ENCODE measurements at places on chromosomes 4 and X.

DNA sequence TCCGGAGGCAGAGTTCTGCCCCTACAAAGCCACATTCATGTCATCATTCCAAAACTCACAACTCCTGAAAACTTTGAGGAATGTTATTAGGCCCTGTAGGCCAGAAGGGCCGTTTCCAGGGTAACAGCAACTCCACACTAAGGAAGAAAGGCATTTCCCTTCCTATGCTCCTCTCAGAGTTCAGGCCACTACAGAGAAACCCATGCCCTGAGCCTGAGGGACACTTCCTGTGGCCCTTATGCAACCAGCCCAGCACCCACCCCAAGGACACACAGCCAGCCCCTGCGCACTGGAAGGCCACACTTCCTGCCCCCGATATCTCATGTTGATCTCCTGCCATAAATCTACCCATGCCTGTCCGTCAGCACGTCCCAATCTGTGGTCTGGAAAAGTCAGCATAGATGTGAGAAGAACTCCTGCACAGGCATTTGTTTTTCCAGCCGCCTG is 289.3 kb downstream of the BCOR start:
- DNase-seq, result no peak

- no peak for DNase-seq
Measured at GRCh38 chr4:8461086-8461485, 20.5 kb downstream of the TRMT44 start.

DNA sequence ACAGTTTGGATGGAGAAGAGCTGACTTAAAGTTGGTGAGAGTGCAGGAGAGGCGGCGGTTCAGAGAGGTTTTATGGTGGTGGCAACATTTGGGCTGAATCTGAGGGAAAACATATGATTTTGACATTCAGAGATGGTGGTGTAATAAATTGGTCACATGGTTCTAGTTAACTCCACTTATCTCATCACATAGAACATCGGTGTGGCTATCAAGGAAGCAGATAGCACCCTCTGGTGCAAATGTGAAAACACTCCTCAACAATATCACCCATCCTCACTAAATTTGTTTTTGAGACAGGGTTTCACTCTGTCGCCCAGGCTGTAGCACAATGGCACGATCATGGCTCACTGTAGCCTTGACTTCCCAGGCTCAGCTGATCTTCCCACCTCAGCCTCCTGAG is 28.8 kb downstream of the SUPT20HL2 start:
- DNase-seq, result no peak

- DNase-seq, result no peak
Measured at GRCh38 chr4:40628888-40629287, 776 bp downstream of the RBM47 start.

- DNase-seq, result no peak
Measured at GRCh38 chrX:29652484-29652883, 562.9 kb upstream of the MAGEB2 start.

GRCh38 chrX:42432552-42432951 is 345.4 kb downstream of the PPP1R2C start:
- no peak for DNase-seq

- DNase-seq, result no peak
Measured at GRCh38 chr4:12884846-12885796, 599.0 kb downstream of the RAB28 start.

- no peak for DNase-seq
Measured at GRCh38 chr4:122017296-122017695, 65.4 kb upstream of the TRPC3 start.

DNA sequence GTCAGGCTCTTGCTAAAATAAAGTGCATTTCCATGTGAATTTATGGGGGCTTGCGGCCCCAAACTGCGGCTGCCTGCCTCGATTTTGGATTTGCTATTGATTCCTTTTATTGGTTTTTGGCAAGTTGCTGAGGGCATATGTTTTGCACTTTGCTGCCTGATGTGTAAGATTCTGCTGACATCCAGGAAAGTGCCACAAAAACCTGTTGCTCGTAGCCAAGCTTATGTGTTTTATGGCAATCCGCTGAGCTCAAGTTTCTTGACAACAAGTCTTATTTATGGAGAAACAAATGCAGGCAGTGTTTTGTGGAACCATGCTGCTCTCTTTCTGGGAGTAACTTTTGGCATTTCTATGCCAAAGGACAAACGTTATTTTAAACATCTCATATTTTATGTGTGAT is 97.3 kb upstream of the DDIT4L start:
- no peak for DNase-seq

DNA sequence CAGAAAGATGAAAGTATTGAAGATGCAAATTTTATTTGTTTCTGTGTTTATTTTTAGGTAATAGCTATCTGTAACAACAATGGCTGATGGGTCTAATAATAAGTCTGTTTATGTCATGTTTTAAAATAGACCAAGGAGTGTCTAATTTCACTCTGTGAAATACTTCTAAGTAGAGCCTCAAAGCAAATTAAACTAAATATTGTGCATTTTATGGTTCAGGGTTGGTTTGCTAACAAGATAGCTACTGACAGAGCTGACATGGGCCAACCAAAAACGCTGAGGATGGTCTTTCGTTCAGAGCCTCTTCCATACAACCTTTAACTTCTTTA is 437.6 kb upstream of the CTSO start:
- DNase-seq, result no peak

- DNase-seq, result no peak
Measured at GRCh38 chrX:150566734-150567182, 1.7 kb upstream of the MTM1 start.

- DNase-seq, result no peak
Measured at GRCh38 chr4:75908555-75908954, 6.3 kb upstream of the PPEF2 start.

GRCh38 chr4:26573389-26573794 is 10.5 kb upstream of the TBC1D19 start:
- no peak for DNase-seq

- no peak for DNase-seq
Measured at GRCh38 chrX:10756441-10756840, 136.1 kb upstream of the MID1 start.

- no peak for DNase-seq
Measured at GRCh38 chr4:48781968-48782367, 1.9 kb upstream of the FRYL start.

DNA sequence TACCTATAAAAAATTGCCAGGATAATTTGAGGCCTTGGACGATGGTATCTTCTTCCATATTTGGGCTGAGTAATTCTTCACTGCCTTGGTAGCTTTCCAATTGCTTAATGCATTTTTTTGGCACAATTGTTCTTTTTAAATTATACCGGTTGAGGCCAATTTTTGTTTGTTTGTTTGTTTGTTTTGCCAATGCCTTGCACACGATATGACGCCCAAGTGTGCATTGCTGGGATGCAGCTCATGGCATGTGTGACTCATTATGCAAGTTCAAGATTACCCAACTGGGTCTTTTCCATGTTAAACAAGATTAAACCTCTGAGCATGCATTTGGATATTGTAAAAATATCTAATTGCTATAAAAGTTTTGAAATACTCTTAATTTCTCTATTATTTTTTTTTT is 71.1 kb upstream of the KCNIP4 start:
- no peak for DNase-seq

DNA sequence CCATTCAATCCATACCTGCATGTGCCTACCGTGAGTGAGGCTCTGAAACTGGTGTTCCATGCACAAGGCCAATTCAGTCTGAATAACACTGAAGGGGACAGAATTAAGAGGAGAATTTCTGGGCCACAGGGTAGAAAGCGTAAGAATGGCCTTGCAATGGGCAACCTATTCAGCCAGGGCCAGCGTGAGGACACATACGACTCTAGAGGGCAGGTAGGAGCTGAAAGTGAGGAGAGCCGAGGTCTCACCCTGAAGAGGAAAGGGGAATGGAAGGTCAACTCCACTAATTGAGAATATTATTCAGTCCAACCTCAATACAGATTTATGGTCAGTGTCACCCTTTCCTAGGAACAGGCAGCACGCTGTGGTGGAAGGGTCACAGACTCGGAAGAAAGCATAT is 202.2 kb downstream of the TRIML1 start:
- no peak for DNase-seq

DNA sequence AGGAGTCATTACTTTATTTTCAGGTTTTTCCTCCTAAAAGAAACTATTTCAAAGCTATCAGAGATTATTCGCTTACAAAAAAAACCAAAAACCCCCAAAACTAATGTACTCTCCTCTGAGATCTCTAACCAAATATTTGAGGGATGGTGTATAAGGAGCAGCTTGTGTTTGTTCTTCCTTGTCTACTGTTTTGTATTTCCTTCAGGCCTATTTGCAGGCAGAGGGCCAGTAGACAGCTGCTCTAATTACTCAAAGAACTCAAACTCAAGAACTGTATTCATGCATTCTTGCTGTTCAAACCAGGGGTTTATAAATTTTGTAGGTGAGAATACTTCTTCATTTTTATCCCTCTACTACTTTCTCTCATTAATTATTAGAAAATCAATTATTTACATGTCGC is 51.3 kb downstream of the SH3RF1 start:
- DNase-seq, result no peak

DNA sequence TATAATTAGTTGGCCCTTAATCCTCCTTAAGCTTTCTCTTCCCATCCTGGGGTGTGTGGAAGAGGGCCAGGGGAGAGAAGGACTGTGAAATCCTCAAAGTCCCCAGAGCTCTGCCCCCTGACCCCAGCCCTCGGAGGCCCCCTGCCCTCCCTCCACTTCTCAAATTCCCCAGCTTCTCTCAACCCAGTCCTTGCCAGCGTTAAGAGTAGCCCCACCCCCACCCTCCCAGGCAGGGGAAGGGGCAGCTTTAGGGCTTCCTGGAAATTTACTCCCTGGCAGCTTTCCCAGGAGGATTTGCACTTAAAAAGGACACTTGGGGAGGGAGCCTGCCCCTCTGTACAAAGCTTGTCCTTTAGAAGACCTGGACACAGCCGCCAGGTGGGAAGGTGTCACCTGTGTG is 11.8 kb upstream of the CD40LG start:
- no peak for DNase-seq

- no peak for DNase-seq
Measured at GRCh38 chrX:48002929-48003328, 860 bp downstream of the ZNF182 start.

- no peak for DNase-seq
Measured at GRCh38 chr4:80803337-80803736, 227.2 kb upstream of the BMP3 start.

GRCh38 chr4:115332078-115332477 is 218.7 kb upstream of the NDST4 start:
- DNase-seq, result no peak

- no peak for DNase-seq
Measured at GRCh38 chrX:149032449-149032848, 472.7 kb downstream of the IDS start.

DNA sequence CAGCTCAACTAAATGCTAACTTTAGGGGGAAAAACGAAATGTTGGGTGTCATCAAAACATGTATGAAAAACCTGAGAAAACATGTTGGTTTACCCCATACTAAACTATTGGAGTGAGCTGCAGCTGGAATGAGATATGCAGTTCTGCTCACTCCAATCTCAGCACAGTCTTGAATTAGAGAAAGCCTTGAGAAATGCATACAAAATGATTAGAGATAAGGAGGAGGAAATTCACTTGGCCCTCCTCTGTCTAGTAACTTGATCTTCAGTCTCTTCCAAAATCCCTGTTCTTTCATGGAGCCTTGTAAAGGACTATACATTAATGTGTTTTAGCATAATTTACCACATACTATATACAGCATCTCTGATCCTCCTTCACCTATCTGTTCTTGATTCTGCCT is 3.2 kb upstream of the LRCH2 start:
- no peak for DNase-seq

- DNase-seq, result no peak
Measured at GRCh38 chr4:67151376-67152343, 393.6 kb downstream of the CENPC start.

GRCh38 chr4:93501946-93502345 is 326.6 kb upstream of the ATOH1 start:
- DNase-seq, result no peak

DNA sequence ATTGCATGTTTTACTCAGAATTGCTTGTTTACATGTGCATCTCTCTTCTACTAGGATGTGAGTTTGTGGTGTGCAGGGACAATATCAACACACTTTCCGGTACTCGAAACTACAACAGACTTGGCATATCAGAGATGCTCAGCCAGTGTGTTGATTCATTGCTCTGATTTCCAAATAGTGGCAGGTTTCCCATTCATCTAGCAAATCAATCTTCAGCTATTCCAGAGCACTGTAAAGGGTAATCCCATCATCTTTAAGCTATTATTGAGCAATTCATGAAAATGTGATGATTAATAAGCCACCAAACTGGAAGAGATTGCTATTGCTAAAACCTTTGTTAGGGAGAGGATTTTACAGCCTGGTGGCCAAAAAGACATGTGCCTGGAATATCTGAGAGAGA is 574.2 kb upstream of the CPEB2 start:
- DNase-seq, result no peak

GRCh38 chr4:80125252-80126177 is 52.5 kb upstream of the ANTXR2 start:
- no peak for DNase-seq

DNA sequence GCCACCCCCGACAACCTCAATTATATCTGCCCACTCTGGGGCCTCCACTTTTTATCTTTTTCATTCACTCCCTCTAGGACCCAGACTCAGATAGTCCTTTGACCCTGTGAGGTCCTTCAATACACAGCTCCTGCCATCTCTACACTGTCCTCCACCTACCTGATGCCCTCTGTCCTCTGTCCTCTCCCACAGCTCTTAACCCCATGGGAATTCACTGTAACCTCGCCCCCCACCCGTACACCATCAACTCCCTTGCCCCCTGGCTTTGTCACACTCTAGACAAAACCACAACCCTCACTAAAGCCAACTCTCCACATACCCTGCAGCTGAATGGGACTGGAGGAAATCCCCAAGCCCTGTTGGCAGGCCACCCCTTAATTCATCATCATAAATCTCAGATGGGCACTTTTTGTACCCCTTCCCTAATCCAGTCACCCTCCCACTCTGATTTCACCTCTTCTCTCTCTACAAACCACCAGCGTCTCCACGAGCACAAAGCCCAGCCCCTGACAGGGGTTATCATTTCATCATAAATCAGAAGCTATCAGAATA is 52.3 kb upstream of the ENPP6 start:
- DNase-seq, result no peak

GRCh38 chr4:85369703-85370380 is 105.1 kb upstream of the ARHGAP24 start:
- DNase-seq, result no peak

DNA sequence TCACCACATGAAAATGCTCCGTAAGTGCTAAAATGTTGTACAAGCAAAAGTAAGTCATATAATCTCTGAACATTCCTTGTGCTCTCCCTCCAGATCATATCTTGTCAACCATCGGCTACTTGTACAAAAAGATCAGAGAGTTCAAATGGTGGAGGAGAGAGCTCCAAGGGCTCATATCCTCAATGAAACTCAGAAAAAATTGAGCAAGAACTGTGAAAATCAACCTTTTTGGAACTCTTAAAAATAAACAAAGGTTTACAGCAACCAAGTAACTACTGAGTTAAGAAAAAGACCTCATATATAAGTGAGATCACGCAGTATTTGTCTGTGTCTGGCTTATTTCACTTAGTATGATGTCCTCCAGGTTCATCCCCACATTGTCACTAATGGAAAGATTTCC is 63.2 kb downstream of the TEX13C start:
- DNase-seq, result no peak

GRCh38 chr4:89289312-89289711 is 18.3 kb downstream of the GPRIN3 start:
- no peak for DNase-seq

- peak; percentile 14 for DNase-seq
Measured at GRCh38 chr4:41465146-41465761, 72.7 kb upstream of the LIMCH1 start.
